ENCODE measurements at places on chromosomes 16 and 17. TPM values are rescaled to one million over a fixed set of nuclear protein-coding genes. Genes with fewer than 3 reads are reported as not detected.

DNA sequence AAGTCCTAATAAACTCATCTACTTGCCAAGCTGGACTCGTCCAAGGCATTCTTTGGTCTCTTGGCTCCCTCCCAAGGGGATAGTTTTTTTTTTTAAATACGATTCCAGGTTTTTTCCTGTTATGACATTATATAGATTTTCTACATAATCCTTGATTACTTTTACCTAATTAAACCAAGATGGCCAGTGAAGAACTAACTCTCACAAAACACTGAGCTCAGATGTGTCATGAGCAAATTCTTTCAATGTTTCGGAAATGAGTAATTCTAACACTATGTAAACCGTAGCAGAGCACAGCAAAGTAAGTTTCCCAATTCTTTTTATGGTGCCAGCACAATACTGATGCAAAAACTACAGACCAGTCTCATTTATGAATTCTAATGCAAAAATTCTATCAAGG is 1.8 kb downstream of the ZNF23 start:
- no peak for DNase-seq

DNA sequence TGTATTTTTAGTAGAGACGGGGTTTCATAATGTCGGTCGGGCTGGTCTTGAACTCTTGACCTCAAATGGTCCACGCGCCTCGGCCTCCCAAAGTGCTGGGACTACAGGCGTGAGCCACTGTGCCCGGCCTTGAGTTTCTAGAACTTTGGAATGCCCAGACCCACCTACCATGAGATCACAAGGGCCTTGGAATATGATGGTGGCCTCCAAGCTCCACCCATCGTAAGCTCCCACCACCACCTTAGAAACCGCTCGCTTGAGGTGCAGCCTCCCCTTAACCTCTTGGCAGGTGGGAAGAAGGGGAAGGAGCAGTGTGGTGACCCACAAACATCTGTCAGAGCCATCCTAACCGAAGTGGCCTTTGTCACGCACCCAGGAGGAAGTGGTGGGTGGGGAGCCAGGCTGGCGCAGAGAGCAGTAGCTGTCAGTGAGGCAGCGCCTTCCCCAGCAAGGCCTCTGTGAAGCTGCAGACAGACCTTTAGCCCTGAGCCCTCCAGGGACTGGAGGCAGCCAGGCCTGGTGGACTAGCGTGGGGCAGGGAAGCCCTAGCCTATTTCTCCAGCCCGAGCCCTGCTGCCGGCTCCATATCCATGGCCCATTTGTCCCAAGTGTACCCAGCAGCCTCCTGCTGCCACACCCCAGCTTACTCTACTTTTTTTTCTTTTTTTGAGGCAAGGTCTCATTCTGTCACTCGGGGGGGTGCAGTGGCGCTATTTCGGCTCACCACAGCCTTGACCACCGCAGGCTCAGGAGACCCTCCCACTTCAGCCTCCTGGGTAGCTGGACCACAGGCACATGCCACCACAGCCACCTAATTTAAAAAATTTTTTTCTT is 13.1 kb upstream of the SEPHS2 start:
- peak; percentile 63 for DNase-seq

- no peak for DNase-seq
These were observed 59.1 kb upstream of the INTS2 start for GRCh38 chr17:61986898-61987297.

- no peak for DNase-seq
These were observed 205.6 kb downstream of the SPECC1 start for GRCh38 chr17:20214794-20215193.

DNA sequence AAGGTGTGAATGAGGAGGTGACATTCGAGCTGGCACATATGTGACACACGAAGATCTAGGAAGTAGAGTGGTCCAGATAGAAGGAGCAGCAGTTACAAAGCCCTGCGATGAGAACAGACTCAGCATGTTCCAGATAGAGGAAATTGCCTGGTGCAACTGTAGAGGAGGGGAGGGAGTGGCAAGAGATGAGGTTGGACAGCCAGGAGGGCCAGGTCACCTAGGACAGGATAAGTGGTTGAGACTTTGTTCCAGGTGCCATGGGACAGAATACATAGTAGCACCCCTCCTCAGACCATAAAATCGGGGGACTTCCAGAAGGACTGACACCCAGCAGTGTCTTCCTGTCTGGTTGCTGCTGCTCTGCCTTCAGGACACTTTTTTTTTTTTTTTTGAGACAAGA is 11.0 kb upstream of the CENPT start:
- DNase-seq: no peak

DNA sequence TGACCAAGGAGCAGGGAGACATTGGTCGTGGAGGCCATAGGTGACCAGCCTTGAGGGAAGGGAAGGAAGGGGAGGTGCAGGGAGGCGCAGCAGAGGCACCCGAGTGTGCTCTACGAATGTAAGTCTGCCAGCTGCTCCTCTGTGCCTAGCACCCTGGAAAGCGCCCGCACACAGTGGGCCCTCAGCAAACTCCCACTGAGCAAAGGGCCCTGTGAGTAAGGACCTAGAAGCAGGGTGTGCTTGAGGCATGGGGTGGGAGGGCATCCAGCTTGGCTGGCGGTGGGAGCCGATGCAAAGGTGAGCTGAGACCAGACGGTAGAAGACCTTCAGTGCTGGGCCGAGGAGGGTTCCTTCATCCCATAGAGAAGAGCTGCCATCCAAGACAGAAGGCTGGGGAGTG is 36.2 kb upstream of the MEOX1 start:
- no peak for DNase-seq

DNA sequence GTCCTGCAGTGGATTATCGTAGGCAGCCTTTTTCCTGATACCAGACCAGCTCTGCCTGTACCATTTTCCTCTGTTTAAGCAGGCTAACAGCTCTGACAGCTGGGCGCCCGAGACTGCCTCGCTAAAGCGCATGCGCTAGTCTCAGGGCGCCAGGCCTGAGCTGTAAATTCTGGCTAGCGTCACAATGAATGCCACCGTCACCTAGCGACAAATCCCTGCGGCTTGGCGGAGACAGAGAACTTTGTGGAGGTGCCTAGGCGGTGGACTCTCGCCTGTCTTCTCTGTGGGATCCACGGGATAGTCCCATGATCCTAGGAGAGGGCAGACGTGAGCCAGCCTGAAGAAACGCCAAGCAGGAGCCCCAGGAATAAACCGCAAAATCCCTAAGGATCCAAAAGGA is 573.9 kb downstream of the KCNJ18 start:
- DNase-seq: no peak

GRCh38 chr16:2963074-2963722 is 877 bp upstream of the KREMEN2 start:
- no peak for DNase-seq

CTRB2 gene
- not detected for total RNA-seq

C17orf50 gene
- total RNA-seq: not detected
